MV-4-11 (cell line): ENCODE measurements at places on chromosomes 7 and 10.

- DNase-seq = no peak
Measured at GRCh38 chr10:127119936-127120335, 76.5 kb downstream of the INSYN2A start.

- DNase-seq = peak; percentile 32
Measured at GRCh38 chr7:135692055-135692454, 29.7 kb downstream of the STMP1 start.

- no peak for DNase-seq
Measured at GRCh38 chr10:91664426-91664825, 31.6 kb upstream of the PPP1R3C start.

GRCh38 chr7:13106513-13106912 lies 419.1 kb downstream of the ARL4A start:
- no peak for DNase-seq

DNA sequence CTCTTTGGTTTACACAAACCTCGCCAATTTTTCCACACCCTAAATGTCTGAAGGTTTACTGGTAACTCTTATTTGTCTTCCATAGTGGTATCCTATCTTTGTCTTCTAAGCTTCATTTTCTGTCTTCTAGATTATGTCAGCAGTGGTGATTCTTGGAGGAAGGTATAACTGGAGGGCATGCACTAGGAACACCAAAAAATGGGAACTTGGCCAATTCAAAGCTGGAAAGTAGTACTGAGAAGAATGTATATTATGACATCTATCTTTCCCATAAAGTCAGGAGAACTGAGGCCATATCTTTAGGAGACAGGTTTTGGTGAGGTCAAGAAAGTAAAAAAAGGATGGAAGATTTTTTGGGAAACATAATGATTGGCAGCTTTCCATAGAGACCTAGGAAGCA lies 113.3 kb downstream of the CPEB3 start:
- DNase-seq = no peak

DNA sequence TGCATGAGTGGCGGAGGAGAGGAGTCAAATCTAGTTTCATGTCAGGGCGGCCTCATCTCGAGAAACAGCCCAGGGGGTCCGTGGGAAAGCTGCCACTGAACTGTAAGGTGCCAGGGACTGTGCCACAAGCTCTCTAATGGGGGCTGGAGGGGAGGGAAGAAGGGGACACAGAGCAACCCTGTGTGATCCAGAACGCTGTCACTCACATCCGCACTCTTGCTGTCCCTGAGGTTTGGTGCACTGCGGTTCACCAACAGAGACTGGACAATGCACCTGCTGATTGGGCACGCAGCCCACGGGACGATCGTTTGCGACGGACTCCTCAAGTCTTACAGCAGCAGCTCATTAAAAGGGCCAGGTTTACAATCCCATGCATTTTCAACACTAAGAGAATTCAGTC lies 47.7 kb downstream of the AMZ1 start:
- DNase-seq = no peak

- no peak for DNase-seq
Measured at GRCh38 chr7:73671857-73672445, 4.3 kb downstream of the VPS37D start.

DNA sequence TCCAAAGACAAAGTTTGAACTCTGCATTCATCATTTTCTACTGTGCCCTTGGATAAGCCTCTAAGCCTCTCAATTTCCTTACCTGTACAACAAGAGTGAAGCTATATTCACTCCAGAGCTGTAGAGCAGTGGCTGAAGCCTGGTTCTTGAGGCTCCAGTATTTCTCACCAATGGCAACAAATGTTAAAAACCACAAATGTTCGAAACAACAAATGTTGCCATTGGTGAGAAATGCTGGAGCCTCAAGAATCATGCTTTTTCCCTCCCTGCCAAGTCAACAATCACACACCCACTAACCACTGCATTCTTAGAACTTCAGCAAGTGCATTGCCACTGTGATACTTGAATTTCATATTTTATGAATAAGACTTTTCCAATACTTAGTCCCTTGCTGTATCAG lies 237.9 kb downstream of the TMEM26 start:
- no peak for DNase-seq

- no peak for DNase-seq
Measured at GRCh38 chr7:51213618-51214017, 103.0 kb downstream of the COBL start.

DNA sequence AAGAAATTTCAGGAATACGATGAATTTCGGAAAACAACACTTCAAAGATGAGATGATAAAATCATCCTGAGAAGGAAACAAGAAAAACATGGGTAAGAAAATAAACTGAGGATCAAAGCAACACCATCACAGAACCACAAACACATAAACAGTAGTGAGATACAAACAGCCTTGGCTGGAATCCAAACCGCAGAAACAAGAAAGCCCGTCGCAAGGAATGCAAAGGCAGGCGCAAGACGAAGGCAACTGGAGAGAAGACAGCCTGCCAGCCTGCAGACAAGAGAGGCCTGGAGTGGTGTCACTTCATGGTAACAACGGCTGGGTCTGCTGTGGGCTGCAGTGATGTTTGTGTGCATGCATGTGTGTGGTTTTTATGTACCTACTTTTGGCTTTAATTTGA lies 61.8 kb upstream of the DRGX start:
- no peak for DNase-seq

- DNase-seq = peak; percentile 72
Measured at GRCh38 chr7:27921081-27921836, 181.3 kb downstream of the TAX1BP1 start.

- DNase-seq = no peak
Measured at GRCh38 chr10:59281861-59282260, 80.5 kb downstream of the FAM13C start.

DNA sequence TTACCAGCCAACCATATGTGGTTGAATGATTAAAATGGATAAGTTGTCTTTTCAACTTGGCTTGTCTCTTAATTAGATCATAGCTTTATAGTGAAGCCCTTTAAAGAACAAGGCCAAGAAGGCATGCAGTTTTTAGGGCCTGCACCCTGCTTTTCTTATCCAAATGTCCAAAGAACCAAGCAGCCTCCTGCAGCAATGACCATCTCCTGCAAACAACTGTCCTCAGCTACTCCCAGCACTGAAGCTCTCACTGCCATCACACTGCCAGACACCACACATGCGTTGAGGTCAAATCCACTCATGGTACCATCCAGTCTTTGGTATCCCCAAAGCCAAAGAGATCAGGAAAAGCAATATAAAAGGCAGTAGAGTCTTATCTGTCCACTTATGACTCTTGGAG lies 210.3 kb downstream of the ACTR3B start:
- no peak for DNase-seq

DNA sequence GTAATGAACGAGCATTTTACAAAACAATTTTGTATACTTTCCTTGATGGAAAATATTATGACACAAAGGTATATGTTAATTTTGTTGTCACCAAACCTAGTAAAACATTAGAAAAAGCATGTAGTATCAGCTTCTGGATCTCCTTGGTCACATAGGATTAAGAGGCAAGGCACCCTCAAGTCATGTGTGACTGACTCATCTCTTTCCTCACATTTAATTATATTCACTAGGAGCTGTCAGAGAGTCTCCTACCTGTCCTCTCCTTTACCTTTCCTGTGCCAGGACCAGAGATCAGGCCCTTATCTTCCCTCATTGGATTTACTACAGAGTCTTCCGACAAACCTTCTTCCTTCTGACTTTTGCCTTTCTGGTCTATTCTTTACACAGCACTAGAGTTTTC lies 111.3 kb upstream of the RPA3 start:
- no peak for DNase-seq

GRCh38 chr10:16652154-16652553 lies 130.5 kb upstream of the C1QL3 start:
- DNase-seq = no peak
